ENCODE measurements at places on chromosomes 5 and 9. TPM values are rescaled to one million over a fixed set of nuclear protein-coding genes. Genes with fewer than 3 reads are reported as not detected.

CACFD1 gene
- 1.3 TPM for total RNA-seq

SV2C gene
- 0.07 TPM for total RNA-seq

B4GALT1 gene
- total RNA-seq, result 42.4 TPM

MPDZ gene
- total RNA-seq, result not detected

POLE3 gene
- 66.6 TPM for total RNA-seq

SLC36A2 gene
- total RNA-seq, result not detected

WNT8A gene
- not detected for total RNA-seq

SLC6A3 gene
- not detected for total RNA-seq

FBN2 gene
- total RNA-seq, result not detected

KIF24 gene
- 11.0 TPM for total RNA-seq

PCDHGB1 gene
- total RNA-seq, result not detected

MYMK gene
- total RNA-seq, result not detected

ANXA6 gene
- 508 TPM for total RNA-seq

TMC1 gene
- not detected for total RNA-seq

TTC16 gene
- total RNA-seq, result 1.6 TPM

ST6GALNAC6 gene
- total RNA-seq, result 122 TPM

PCDHGA12 gene
- total RNA-seq, result not detected

STOM gene
- total RNA-seq, result 48.1 TPM

Data from activated CD4-positive, alpha-beta T cell treated with anti-CD3 and anti-CD28 coated beads, Interleukin-2, amount 10 ng/mL, durations not matched to agents 7 days and 5 days (primary cell).